Muscle of leg (tissue), 16 donors: ENCODE measurements at places on chromosomes 6 and 20. TPM values are rescaled to one million over a fixed set of nuclear protein-coding genes. Genes with fewer than 3 reads are reported as not detected.

DNA sequence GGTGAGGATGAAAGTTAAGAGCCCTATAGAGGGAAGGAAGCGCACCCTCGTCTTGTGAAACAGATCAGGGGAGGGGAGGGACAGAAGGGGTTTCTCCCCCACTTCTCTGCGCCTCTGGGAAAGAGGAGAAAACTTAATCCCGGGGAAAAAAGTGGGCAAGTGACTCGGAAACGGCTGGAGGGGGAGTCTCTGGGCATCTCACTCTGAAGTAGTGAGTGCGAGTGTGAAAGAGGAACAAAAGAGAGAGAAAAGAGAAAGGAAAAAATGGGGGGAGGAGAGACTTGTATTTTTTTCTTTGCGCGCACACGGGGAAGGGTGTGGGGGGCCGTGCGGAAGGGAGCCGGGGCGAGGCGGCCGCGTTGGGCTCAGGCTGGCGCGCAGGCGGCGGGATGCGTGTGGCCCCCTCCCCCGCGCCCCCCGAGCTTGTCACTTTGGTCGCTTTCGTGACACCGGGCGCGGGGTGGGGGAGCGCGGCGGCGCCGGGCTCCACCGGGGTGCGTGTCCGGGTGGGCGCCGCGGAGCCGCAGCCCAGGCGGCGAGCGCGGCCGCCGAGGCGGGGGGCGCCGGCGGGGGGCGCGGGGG, 454 bp downstream of the L3MBTL3 start:
- no peaks in the 10 kb centered on the region for H3K27me3 ChIP-seq
- peak overlapping the region; percentile 88 for H3K4me3 ChIP-seq
- peak; percentile 45 for DNase-seq
- H3K27ac ChIP-seq: peak overlapping the region; percentile 92

- DNase-seq: no peak
- H3K4me1 ChIP-seq: no peaks in the 10 kb centered on the region
- H3K27me3 ChIP-seq: no peaks in the 10 kb centered on the region
- no peaks in the 10 kb centered on the region for H3K36me3 ChIP-seq
- H3K4me3 ChIP-seq: no peak overlapping the region
Measured at GRCh38 chr20:35192118-35192872, 20.4 kb downstream of the PROCR start.

SLC17A1 gene
- not detected for total RNA-seq

GRCh38 chr6:71364889-71365542, 76.4 kb downstream of the OGFRL1 start:
- no peak for DNase-seq
- no peak overlapping the region for H3K4me3 ChIP-seq

SLC22A3 gene
- total RNA-seq: 8.2 TPM

DNA sequence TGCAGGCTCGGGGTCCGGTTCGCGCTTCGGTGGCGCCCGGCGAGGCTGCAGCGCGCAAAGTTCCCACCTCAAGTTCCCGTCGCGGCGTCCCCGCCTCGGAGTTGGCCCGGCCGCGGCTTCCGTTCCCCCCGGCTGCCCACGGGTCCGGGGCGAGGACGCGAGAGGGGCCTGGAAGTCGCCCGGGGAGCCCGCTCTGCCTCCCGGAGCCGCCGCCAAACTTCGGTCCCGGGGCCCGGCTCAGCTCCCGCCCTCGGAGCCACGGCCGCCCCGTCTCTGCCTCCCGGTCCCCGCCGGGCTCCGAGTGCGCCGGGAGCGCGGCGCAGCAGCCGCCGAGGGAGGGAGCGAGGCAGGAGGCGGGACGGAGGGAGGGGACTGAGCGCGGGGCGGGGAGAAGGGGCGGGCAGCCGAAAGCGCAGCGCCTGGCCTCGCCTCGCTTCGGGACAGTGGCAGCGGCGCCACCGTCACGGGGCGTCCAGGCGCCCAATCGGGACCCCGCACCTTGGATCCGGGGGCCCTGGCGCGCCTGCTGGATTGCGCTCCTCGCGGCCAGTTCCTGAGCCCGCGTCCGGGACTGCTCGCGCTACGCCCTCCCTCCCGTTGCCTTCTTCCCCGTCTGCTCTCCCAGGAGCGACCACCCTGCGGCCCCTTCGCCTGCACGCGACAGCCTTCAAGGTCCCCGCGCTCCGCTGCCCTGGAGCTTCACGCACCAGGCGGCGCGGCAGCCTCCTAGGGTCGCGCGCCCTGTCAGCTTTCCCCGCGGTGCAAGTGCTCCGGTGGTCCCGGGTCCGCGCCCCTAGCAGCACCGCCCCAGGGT, at the start of gene KCNG1:
Gene KCNG1, minus strand, starts transcription at position 305 of the 814 bp plus-strand sequence. CDS start 12,769 bp downstream, outside the sequence.
- H3K4me1 ChIP-seq: peaks cover 7% of the 10 kb centered on the region
- H3K4me3 ChIP-seq: peak within 1 kb of the TSS; percentile 18
- H3K27ac ChIP-seq: no peak within 1 kb of the TSS
- peak; percentile 79 for DNase-seq

OR2J3 gene
- total RNA-seq: not detected

GRCh38 chr6:93418033-93418407, 1.3 kb downstream of the EPHA7 start:
- H3K4me3 ChIP-seq: peak overlapping the region; percentile 73
- H3K36me3 ChIP-seq: no peaks in the 10 kb centered on the region
- H3K27ac ChIP-seq: peak overlapping the region; percentile 94

- H3K27ac ChIP-seq: no peak overlapping the region
- peaks cover 37% of the 10 kb centered on the region for H3K27me3 ChIP-seq
- H3K4me3 ChIP-seq: peak overlapping the region; percentile 67
Measured at GRCh38 chr20:6769903-6770785, 2.7 kb downstream of the BMP2 start.

DNA sequence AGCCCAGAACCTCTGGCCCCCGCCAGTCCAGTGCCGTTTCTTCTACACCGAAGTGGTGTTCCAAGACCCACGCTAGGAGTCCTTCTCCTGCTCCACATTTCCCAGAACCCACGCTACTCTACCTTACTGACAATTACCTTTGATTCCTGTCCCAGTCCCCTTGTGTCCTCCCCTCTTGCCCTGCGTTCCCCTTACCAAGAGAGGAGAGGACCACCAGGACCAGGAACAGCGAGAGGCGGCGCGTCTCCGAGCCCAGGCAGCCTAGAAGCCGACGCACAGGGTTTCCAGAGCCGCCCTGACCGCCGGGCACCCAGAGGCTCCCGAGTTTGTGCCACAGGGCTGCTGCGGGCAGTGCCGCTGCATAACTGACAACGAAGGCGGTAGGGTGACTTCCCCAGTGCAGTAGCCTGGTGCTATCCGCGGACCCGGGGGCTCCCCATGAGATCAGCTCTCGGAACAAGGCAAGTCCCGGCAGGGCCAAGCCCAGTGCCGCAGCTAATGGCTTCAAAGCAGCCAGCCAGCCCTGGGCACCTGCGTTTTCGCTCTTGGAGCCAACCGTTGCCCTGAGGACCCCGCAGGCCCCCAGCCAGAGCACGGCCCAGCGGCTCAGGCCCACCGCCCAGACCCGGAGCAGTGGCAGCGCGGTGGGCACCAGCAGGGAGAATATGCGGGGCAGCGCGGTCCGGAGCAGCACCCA, 512 bp downstream of the TAP1 start:
- peaks cover 44% of the 10 kb centered on the region for H3K36me3 ChIP-seq
- peaks cover 23% of the 10 kb centered on the region for H3K4me1 ChIP-seq
- H3K27me3 ChIP-seq: peaks cover 28% of the 10 kb centered on the region
- DNase-seq: peak; percentile 37

DNA sequence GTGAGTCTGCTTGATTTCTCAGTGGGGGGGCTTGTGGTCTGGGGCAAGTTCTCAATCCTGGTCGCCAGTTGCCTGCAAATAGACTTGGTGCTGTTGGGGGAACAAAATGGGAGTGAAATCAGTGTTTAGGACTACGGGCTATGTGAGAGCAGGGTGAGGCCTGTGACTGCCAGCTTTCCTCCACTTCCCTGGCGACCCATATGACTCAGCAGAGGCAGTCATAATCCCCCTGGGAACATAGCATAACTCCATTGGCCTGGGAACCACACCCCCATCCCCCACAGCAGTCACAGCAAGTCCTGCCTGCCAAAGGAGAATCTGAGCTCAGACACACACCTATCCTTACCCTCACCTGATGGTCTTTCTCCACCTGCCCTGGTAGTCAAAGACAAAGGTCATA, 387.9 kb downstream of the LMBRD1 start:
- no peaks in the 10 kb centered on the region for H3K4me1 ChIP-seq
- no peak for DNase-seq
- no peaks in the 10 kb centered on the region for H3K36me3 ChIP-seq
- H3K27me3 ChIP-seq: no peaks in the 10 kb centered on the region
- no peak overlapping the region for H3K27ac ChIP-seq

HTR1E gene
- not detected for total RNA-seq

DNA sequence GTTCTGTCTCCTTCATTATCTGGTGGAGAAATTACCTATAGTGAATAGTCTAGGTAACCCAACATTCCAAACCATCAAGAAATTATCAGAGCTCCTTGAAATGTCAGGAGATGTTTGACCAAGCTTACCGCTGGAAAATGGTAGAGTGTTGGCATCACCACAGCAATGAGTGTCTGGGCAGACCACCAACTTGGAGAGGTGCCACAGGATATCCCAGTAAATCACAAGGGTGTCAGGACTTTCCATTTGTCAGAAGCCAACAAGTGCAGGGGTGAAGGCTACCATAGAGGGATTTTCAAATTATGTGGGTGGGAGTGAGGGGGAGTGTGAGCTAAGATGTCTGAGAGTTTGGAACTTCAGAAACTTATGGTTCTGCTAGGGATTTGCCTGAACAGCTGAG, 73.2 kb downstream of the VGLL2 start:
- no peak overlapping the region for H3K4me3 ChIP-seq
- no peak for DNase-seq
- H3K27me3 ChIP-seq: no peaks in the 10 kb centered on the region

GRCh38 chr6:43604174-43604573, 24.9 kb downstream of the GTPBP2 start:
- no peak overlapping the region for H3K4me3 ChIP-seq
- no peaks in the 10 kb centered on the region for H3K27me3 ChIP-seq
- peaks cover 37% of the 10 kb centered on the region for H3K36me3 ChIP-seq
- DNase-seq: no peak

ULBP2 gene
- total RNA-seq: 0.27 TPM

DNA sequence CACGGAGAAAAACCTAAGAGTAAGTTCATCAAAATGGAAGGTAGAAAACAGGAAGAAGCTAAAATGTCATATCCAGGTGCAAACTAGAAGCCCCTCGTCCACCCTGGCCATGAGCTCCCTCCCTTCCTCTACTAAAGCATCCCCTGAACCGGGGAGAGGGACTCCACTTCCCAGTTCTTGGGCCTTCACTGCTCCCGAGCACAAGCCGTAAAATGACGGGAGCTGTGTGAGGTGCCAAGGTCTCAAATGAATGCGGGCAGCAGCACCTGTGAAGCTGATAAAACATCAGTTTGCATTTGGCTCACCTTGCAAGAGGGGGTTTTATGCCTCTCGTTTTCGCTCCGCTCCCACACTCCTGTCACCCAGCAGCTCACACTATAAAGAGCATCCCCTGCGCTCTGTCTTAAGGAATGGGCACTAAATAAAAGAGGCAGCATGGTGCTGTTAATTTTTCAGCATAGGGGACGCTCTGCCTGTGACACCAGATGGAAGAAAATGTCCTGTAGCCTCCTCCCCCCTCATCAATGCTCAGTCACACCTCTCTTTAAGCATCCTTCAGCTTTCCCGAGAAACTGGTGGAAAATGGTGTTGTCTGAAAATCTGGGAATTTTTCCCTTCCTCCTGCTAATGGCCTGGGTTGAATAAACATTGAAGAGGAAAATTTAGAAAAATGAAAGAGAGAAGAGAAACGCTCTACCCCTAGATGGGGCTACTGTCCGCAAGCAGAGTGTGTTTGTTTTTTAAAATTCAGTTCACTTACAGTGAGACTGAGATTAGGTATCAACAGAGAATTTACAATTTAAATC, 563.0 kb upstream of the AGPAT4 start:
- no peaks in the 10 kb centered on the region for H3K36me3 ChIP-seq
- H3K4me3 ChIP-seq: no peak overlapping the region

DNA sequence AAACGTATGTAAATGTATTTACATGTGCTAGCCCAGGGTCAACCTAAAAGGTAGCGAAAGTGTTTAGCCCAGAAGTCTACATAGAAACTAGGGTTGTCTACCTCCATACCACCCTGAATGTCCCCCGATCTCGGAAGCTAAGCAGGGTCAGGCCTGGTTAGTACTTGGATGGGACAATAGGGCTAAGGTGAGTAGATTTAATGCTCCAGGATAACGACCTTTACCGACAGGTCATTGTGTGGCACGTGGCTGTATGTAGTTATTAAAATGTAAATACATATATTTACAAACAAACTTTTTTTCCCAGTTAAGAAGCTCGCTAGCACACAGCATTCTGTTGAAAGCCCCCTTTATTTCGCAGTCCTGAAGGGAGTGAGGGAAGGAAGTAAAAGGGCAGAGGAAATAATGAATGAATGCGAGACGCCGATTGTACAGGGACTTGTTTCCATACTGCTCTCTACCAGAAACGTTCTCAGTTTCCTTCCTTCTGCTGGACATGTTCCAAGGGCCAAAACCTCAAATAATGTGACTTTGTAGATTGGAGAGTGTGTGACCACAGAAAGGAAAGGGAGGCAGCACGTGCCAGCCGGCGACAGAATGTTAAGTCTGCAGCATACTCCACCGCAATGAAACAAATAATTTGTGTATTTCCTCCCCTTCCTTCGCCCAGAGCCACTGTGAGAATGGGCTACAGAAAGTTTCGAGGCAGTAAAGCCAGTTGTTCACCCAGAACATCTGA, 612 bp downstream of the ADAT2 start:
- H3K27ac ChIP-seq: peak overlapping the region; percentile 81
- peak overlapping the region; percentile 72 for H3K4me3 ChIP-seq
- peak; percentile 72 for DNase-seq

IL20RA gene
- 23.4 TPM for total RNA-seq

GRCh38 chr6:111427341-111428116, 55.5 kb downstream of the REV3L start:
- no peak overlapping the region for H3K4me3 ChIP-seq
- H3K27me3 ChIP-seq: no peaks in the 10 kb centered on the region
- no peaks in the 10 kb centered on the region for H3K4me1 ChIP-seq
- no peak overlapping the region for H3K27ac ChIP-seq

MATN4 gene
- total RNA-seq: 0.58 TPM

DNA sequence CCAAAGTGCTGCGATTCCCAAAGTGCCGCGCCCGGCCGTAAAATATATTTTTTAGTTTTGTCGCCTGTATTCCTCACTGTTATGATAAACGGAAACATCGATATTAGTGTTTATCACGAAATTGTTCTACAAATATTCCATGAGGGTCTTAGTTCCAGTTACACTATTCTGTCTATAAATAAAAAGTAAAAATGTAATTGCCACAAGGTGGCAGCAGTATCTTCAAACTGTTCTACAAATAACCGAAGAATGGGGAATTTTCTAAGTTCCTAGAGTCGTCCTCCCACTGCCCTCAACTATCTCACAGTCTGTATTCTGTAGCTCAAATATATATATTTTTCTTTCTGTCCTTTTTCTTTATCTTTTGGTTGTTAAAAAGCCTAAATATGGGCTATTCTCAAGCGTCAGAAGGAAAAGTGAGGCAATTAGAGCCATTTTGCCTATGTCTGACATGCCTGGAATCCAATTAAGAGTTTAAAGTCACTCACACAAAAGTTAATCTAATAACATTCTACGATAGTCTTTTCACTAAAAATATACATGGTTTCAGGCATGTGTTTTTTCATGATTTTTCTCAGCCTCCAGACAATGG, 14.2 kb upstream of the FAM162B start:
- no peaks in the 10 kb centered on the region for H3K36me3 ChIP-seq
- no peaks in the 10 kb centered on the region for H3K4me1 ChIP-seq
- H3K4me3 ChIP-seq: no peak overlapping the region
